ENCODE measurements at places on chromosomes 13 and 19.

GRCh38 chr13:35597451-35597850 lies 121.0 kb upstream of the MAB21L1 start:
- no peak for DNase-seq

DNA sequence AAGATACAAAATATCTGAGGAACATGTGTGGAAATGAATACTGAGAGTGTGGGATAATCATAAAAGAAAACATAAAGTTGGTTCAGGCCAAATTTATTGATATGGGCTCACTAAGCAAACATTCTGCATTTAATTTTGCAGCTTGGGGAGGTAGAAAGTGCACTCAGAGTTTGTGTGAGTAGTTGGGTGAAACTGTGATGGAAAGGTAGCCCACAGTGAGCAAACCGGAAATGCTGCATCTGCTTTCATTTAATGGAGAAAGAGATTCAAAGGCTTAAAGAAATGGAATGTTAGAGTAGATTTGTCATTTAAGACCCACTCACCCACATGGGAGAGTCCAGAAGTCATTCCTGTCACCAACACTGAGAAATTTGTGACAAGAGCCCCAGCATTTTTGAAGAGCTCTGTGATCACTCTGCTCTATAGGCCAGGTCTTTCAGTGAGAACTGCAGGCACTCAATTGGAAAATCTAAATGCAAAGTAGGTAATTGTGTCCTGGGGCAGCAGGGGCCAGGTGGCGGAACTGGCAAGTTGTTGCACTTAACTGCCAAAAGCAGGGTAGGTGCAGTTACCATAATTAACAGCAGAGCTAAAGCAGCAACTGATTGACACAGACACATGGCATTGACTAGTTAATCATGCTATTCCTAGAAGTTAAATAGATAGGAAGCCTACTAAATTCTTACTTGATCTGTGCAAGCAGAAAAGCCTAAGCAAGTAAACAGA lies 1228.3 kb upstream of the PCDH20 start:
- no peak for DNase-seq

GRCh38 chr19:18239303-18239702 lies 13.1 kb upstream of the PDE4C start:
- no peak for DNase-seq

- no peak for DNase-seq
Measured at GRCh38 chr13:111913761-111914140, 153.2 kb upstream of the SOX1 start.

DNA sequence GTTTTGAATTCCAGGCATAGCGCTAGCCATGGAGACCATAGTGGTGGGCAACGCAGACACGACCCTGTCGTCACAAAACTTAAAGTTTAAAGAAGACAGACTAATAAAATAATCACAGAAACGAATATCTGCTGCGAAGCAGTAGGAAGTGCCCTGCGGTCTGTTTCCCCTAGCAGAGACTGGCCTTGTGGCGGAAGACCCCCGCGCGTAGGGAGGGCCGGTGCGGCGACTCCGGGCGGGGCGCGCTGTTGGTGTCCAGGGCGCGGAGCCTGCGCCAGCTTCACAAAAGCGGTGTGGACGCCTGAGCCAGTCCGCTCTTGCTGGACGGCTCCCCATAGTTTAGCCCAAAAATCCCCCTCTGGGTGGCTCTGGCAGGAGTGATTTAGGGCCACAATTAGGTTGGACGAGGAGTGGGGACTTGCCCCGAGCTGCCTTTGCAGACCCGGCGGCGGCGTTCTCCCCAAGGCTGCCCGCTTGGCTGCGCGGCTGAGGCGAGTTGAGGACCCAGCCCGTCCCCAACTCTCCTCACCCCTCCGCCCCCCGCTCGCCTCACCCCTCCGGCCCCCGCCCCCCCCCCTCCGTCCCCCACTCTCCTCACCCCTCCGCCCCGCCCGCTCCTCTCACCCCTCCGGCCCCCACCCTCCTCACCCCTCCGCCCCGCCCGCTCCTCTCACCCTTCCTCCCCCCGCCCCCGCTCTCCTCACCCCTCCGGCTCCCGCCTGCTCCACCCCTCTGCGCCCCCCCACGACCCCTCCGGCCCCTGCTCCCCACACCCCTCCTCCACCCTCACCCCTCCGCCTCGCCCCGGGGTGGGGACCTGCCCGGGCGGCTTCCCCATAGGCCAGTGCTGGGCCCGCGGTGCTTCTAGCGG lies 14.2 kb upstream of the LATS2 start:
- DNase-seq: no peak

DNA sequence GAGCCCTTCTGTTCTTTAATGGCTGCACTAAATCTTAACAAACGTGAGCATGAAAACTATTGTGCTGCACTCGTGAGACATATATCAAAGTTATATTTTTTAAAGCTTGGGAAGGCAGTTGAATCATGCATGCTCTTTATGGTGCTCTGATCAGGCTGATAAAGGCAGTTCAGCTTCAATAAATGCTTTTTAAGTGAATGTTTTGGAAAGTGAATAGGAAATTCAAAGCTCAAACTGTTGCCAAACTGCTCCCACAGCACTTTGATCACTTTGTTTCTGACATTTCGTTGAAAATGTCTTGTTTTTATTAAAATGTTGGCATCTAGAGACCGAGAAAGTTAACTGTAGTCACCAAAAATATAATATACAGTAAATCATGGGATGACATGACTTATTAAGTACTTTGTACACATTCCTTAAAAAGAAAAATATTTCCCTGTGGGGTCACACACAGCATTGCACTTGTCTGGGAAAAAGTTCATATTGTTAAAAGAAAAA lies 625.7 kb upstream of the PCDH9 start:
- no peak for DNase-seq

DNA sequence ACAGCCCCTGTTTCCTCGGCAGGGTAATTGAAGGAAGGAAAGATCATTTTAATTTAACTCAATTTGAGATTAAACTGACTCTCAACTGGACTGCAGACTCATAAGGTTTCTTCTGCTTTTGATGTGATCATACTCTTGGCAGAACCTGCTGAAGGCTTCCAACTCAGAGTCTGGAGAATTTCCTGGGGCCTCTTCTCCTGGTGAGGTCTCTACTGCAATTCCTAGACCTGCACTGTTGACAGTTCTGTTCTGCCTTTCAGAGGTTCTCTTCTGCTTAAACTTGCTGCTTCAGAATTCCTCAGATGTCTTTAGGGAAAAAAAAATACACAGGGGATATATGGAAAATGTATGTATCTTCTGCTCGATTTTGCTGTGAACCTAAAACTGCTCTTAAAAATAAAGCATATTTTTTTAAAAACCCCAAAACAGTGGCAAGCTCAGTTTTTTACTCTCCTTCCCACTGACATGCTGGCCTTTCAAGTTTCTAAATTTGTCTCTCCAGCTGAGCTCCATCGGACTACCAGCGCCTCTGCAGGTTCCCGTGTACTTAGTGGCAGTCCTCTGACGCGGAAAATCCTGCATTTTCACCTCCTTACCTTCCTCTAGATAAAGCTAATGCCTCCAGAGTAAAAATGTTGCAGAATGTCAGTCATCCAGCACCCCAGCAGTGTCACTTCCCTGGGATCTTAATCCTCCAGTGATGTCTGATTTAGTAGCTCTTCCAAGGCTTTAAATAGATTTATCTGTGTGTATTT lies 733.5 kb upstream of the SGCG start:
- DNase-seq: no peak

DNA sequence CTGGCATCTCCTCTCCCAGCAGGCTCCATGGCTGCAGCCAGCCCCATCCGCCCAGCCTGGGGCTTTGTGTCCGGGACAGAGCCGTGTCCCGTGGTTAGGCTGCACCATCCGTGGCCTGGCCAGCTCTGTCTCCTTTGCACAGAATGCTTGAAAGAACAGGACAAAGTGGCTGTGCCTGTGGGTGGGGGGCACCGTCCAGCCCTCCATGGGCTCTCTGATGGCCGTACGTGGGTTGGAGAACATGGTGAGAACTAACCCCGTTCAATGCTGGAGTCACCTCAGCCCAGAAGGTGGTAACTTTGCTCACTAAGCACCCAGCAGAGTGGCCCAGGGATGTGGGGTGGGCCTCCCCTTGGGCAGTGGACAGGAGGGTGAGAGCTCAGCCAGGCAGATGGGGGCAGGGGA lies 2.8 kb downstream of the RPS15 start:
- no peak for DNase-seq

DNA sequence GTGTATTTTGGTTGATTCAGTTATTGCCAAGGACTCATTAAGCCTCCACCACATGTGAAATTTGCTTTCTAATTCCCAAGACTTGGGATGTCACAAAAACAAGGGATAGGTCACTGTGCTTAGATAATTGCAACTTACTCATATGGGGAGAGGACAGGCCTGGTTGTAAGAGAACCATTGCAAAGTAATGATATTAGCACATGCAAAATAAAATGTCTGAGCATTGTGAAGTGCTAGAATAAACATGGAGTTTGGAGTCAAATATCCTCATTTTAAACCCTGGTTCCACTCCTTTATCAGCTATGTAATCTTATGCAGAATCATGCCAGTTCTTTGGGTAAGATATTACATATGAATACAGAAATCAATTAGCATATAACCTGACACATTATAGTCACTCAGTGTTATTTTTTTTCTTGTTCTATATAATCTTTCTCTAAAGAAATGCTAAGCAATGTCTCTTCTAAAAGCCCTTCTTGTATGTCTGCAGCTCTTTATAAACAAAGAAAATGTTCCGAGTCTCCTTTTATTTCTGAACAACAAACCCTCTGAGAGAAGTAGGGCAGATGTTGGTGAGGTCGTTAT lies 5.5 kb downstream of the CBY2 start:
- no peak for DNase-seq

DNA sequence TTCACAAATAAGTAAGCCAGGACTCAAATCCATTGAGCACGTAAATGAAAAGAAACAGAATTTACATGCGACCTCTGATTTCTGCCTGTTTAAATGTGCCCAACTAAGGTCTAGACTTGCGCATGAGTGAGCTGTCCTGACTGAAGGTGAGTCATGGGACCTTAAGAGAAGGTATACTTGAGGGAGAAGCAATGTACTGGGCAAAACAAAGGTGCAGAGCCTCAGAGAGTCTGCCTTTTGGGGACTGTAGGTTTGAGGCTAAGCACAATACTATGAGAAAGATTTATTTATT lies 45.8 kb downstream of the UFM1 start:
- no peak for DNase-seq

DNA sequence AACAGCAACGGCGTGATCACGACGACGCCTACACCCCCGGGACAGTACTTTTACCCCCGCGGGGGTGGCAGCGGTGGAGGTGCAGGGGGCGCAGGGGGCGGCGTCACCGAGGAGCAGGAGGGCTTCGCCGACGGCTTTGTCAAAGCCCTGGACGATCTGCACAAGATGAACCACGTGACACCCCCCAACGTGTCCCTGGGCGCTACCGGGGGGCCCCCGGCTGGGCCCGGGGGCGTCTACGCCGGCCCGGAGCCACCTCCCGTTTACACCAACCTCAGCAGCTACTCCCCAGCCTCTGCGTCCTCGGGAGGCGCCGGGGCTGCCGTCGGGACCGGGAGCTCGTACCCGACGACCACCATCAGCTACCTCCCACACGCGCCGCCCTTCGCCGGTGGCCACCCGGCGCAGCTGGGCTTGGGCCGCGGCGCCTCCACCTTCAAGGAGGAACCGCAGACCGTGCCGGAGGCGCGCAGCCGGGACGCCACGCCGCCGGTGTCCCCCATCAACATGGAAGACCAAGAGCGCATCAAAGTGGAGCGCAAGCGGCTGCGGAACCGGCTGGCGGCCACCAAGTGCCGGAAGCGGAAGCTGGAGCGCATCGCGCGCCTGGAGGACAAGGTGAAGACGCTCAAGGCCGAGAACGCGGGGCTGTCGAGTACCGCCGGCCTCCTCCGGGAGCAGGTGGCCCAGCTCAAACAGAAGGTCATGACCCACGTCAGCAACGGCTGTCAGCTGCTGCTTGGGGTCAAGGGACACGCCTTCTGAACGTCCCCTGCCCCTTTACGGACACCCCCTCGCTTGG lies 966 bp downstream of the JUNB start:
- DNase-seq: peak; percentile 84

- DNase-seq: no peak
Measured at GRCh38 chr19:2542341-2543069, 66.6 kb downstream of the GADD45B start.

DNA sequence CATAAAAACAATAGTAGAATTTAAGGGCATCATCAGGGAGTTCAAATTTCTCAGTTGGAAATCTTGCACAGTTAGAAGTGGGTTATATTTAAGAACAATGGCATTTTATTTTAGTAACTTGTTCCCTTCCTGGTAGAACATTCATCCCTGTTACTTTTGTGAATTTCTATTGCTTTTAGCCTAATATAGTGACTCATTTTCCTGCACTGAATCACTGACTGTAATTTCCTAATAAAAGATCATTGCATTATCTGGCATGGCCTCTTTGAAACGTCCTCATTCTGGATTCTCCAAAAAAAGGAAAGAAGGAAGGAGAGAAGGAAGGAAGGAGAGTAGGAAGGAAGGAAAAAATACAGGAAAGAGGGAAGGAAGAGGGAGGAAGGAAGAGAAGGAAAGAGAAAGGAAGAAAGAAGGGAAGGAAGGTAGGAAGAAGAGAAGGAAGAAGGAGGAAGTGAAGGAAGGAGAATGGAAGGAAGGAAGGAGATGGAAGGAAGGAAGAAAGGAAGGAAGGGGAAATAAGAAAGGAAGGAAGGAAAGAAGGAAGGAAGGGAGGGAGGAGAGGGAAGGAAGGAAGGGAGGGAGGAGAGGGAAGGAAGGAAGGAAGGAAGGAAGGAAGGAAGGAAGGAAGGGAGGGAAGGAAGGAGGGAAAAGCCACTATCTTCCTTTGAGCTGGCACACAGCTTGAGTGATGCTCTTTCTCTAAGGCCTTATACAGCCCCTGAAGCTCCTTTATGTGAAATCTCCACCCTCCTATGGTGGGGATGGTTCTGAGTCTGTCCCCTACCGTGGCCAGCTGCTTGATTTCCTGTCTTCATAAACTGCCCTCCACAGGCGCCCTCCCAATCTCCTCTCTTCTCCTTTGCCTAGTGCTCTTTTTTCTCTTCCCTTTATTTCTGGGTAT lies 29.8 kb upstream of the TM9SF2 start:
- DNase-seq: no peak

DNA sequence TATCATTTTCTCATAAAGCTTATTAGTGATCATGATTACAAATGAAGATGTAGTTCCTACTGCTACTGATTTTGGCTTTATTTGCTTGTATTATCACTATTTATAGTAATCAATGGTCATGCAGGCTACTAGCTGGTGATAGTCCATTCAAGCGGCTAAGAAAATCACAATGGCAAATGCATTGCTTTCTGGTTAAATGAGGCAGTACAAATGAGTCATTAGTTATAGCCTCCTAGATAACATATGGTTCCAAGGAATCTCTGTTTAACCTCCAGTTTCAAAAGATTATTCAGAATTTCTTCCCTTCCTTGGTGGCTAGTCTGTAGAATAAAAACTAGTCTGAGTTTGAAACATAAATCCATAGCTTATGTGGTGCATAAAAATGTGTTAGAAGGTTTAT lies 141.3 kb upstream of the HTR2A start:
- no peak for DNase-seq

GRCh38 chr19:14655726-14656125 lies 18.9 kb downstream of the ADGRE3 start:
- DNase-seq: no peak

Measured in stimulated activated CD4-positive, alpha-beta T cell treated with anti-CD3 and anti-CD28 coated beads, Interleukin-1b, Interleukin-23, amount 100 ng/mL, for 48 hours (primary cell).